ENCODE measurements at places on chromosomes 12 and 14. TPM values are rescaled to one million over a fixed set of nuclear protein-coding genes. Genes with fewer than 3 reads are reported as not detected.

Gene SELPLG
- total RNA-seq: 7.5 TPM

Gene IL31
- total RNA-seq: not detected

- no peak overlapping the region for H3K27ac ChIP-seq
- H3K27me3 ChIP-seq: no peaks in the 10 kb centered on the region
- H3K36me3 ChIP-seq: no peaks in the 10 kb centered on the region
- peaks cover 4% of the 10 kb centered on the region for H3K4me1 ChIP-seq
- no peak overlapping the region for H3K4me3 ChIP-seq
- DNase-seq: no peak
Observed at GRCh38 chr14:23054000-23054811, 3.1 kb downstream of the CDH24 start.

GRCh38 chr12:45928309-45928708 is 62.1 kb downstream of the SCAF11 start:
- no peak for DNase-seq
- no peaks in the 10 kb centered on the region for H3K27me3 ChIP-seq
- no peaks in the 10 kb centered on the region for H3K4me1 ChIP-seq
- H3K27ac ChIP-seq: no peak overlapping the region
- H3K36me3 ChIP-seq: peaks cover 89% of the 10 kb centered on the region

GRCh38 chr12:95830335-95831089 is 28.2 kb upstream of the SNRPF start:
- H3K27ac ChIP-seq: no peak overlapping the region
- H3K4me1 ChIP-seq: no peaks in the 10 kb centered on the region
- no peaks in the 10 kb centered on the region for H3K27me3 ChIP-seq
- H3K36me3 ChIP-seq: no peaks in the 10 kb centered on the region
- DNase-seq: no peak
- no peak overlapping the region for H3K4me3 ChIP-seq
